ENCODE measurements at places on chromosomes 1 and 21. TPM values are rescaled to one million over a fixed set of nuclear protein-coding genes. Genes with fewer than 3 reads are reported as not detected.

Gene CLCA1
- not detected for polyA plus RNA-seq

Gene CA6
- polyA plus RNA-seq = not detected

Gene FBLIM1
- 72.9 TPM for polyA plus RNA-seq

Gene OPTC
- polyA plus RNA-seq = not detected

Gene LCE3E
- polyA plus RNA-seq = not detected

Gene TTLL10
- 0.47 TPM for polyA plus RNA-seq

Gene OR14K1
- polyA plus RNA-seq = not detected

Gene KRTAP20-3
- not detected for polyA plus RNA-seq

Gene PKP1
- 0.10 TPM for polyA plus RNA-seq

Gene PSMB4
- 223 TPM for polyA plus RNA-seq

Gene ANGPTL1
- 12.6 TPM for polyA plus RNA-seq

- DNase-seq = no peak
Observed at GRCh38 chr1:37901893-37902225, 42.5 kb upstream of the MTF1 start.

GRCh38 chr1:66777831-66778230 lies 23.2 kb downstream of the INSL5 start:
- DNase-seq = no peak

- DNase-seq = no peak
Observed at GRCh38 chr1:26318338-26319064, 743 bp downstream of the CD52 start.

DNA sequence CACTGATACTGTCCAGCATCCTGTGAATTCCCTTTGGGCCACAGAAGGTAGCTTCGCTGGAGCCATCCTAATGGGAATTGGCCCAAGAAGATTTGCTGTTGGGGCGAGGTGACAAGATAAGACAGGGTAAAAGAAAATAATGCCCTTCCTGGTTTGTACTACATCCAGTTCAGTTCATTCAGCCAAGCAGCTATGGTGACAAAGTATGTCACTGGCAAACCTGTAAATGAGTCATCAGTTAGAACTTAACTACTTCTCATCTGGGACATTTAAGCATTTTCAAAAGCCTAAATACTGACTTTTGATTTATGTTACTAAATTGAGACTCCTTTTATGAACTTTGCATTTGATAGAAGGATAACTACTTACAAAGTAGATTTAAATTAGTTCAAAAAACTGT lies 54.2 kb downstream of the WDR64 start:
- no peak for DNase-seq

DNA sequence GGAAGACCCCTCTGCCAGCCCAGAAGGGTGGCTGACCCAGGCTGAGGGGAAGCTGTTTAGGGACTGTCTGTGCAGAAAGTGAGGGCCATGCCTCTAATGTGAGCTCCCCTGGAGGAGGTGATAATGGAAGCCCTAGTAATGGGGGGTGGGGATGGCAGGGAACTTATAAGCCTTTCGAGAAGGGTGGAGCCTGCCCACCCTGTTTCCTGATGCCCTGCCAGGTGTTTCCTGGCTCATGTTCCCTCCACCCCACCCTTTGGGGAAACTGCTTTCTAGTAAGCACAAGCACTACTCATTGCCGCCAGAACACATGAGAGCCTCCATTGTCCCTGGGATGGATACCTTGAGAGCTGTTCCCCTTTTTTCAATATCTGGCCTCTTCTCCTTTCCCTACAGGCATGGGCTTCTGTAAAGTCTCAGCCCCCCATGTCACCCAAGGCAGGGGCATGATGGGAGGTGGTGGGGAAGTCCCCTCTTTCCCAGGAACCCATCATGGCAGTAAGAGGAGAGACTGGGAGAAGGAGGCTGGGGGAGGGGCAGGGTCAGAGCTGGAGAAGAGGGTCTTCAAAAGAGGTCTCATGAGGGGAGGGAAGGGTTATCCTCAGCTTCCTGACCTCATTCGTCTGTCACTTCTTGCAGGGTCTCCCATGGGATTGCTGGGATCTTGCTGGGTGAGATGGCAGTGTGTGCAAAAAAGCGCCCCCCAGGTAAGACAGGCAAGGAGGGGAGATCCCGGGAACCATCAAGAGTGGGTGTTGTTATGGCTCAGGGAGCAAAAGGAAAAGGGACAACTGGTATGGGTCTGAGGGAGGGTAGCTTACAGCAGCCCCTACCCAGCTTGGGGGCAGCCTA lies 2.4 kb downstream of the ATP8B2 start:
- DNase-seq = no peak

DNA sequence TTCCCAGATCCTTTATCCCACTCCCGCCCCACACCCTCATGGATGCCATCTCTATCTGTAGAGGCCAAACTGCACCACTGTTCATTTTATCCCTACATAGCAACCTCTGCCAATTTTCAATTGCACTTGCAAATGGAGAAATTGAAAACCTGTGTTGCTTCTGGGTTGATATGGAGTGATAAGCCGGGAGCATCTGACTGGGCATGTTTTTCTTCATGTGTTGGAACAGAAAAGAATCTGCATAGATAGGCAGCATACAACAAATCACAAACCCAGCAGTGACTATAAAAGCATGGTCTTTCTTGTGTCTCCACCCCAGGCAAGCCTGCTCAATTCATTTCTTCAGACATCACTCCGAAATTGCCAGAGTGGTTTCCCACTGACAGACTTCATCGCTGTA lies 608.8 kb upstream of the CAMK1G start:
- DNase-seq = no peak

- no peak for DNase-seq
Observed at GRCh38 chr1:8218351-8219092, 99.4 kb upstream of the SLC45A1 start.

- DNase-seq = no peak
Observed at GRCh38 chr1:244941121-244941520, 76.8 kb upstream of the HNRNPU start.

DNA sequence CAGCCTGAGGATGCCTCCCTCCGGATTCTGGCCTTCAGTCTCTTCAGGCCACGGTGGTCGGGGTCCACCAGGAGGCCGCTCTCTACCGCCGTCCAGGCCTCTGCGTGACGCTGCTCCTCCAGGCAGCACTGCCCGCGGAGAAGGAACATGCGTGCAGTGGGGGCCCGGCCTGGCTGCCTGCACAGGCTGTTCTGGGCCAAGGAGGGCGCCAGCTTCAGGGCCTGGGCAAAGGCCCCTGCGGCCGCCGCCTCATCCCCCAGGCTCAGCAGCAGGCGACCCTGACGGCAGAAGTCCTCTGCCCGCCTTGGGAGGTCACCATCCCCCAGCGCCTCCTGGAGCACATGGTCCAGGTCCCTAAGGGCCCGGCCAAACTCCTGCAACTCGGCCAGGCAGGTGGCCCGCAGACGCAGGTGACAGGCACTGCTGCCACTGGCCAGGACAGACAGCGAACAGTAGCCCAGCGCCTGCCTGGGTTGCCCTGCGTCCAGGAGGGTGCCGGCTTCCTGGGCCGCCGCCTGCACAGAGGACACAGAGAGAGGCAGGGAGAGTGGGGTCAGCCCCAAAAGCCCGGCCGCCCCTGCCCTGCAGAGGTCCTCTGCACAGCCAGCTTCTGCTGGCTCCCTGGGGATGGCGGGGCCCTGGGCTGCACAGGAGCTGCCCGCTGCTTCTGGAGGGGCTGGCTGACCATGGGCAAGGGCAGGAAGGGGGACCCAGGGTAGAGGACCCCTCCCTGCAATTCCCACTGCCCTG lies 8.7 kb upstream of the MMEL1 start:
- no peak for DNase-seq

GRCh38 chr21:43619856-43620255 lies 39.4 kb downstream of the HSF2BP start:
- no peak for DNase-seq

- no peak for DNase-seq
Observed at GRCh38 chr1:245560316-245560859, 405.6 kb downstream of the KIF26B start.

- no peak for DNase-seq
Observed at GRCh38 chr1:103326595-103326994, 198.9 kb upstream of the RNPC3 start.

GRCh38 chr1:226384040-226384439 lies 23.9 kb downstream of the PARP1 start:
- no peak for DNase-seq

GRCh38 chr1:54326543-54327385 lies 79.4 kb downstream of the SSBP3 start:
- DNase-seq = no peak

DNA sequence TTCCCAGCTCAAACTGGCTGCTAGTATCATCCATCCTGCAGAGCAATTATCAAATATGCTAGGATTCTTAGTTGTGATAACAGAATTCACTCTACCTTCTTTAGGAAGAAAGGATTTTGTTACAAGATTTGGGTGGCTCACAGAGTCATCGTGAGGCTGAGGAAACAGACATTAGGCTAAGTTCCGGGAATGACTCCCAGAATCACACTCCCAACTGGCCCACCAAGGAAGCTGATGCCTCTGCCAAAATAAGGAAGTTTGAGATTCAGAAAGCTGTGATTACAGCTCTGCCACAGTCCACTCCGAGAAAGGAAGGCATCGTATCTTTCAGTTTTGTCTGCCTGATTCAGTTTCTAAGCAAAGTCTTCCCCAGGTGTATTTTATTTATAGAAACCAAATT lies 50.6 kb upstream of the LYPLAL1 start:
- DNase-seq = peak; percentile 58

- DNase-seq = no peak
Observed at GRCh38 chr1:202588503-202589189, 121.6 kb downstream of the SYT2 start.

- no peak for DNase-seq
Observed at GRCh38 chr1:180192172-180192571, 37.5 kb downstream of the QSOX1 start.

DNA sequence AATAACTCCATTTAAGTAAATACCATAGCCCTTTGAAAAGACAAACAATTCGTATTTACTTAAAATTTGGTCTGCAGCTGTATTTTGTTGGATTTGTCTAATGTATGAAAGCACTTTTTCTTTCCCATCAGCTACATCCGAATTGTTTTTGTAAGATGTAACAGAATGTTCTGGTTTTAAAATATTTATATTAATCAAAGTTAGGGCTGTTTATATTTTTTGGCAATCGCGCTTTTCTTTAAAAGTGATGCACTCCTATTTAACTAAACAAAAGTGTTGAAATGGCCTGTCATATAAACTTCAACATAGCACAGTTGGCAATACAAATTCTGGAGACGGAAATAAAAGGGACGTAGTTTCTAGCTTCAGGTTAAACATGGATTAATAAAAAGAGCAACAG lies 216.3 kb upstream of the ADGRL2 start:
- DNase-seq = no peak
